ENCODE measurements at places on chromosomes 2 and 18.

GRCh38 chr2:177489719-177490301 is 97.2 kb downstream of the AGPS start:
- no peak for DNase-seq

GRCh38 chr2:121429119-121429903 is 101.4 kb upstream of the RNU4ATAC start:
- DNase-seq: no peak

DNA sequence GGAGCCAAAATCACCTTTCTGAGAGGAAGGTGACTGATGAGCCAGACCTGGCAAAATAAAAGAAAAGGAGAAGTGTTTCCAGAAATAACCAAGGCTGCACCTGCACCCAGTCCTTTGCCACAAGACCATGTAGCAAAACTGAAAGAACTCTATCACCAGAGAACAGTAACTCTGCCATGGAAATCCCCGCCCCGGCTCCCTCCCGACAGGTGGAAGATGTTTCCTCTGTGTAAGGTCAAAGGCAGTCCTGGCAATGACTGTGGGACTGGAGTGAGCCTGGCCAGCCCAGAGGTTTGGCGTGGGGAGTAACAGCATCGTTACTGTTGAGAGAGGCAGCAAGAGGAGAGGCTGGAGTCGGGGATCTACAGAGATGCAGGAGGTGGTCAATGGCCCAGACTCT is 42.3 kb downstream of the SPRED2 start:
- no peak for DNase-seq

- no peak for DNase-seq
Observed at GRCh38 chr2:179106342-179106675, 56.4 kb upstream of the CCDC141 start.

DNA sequence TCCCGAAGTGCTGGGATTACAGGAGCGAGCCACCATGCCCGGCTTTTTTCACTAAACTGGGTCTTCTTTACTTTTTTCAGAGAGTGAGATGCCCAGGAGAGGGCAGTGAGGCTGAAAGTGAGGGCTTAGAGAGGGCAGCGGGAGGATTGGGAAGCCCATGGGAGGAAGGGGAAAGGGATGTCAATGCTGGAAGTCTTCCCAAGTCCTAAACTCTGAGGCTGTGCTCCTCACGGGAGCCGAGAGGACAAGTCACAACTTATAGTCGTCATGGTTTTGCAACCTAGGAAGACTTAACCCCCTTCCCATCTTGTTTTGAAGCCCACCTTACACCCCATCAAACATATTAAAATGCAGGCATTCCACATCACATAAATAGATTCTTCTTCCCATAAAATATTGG is 15.1 kb upstream of the MEP1B start:
- DNase-seq: no peak

GRCh38 chr2:58860586-58860985 is 619.5 kb upstream of the FANCL start:
- DNase-seq: no peak

DNA sequence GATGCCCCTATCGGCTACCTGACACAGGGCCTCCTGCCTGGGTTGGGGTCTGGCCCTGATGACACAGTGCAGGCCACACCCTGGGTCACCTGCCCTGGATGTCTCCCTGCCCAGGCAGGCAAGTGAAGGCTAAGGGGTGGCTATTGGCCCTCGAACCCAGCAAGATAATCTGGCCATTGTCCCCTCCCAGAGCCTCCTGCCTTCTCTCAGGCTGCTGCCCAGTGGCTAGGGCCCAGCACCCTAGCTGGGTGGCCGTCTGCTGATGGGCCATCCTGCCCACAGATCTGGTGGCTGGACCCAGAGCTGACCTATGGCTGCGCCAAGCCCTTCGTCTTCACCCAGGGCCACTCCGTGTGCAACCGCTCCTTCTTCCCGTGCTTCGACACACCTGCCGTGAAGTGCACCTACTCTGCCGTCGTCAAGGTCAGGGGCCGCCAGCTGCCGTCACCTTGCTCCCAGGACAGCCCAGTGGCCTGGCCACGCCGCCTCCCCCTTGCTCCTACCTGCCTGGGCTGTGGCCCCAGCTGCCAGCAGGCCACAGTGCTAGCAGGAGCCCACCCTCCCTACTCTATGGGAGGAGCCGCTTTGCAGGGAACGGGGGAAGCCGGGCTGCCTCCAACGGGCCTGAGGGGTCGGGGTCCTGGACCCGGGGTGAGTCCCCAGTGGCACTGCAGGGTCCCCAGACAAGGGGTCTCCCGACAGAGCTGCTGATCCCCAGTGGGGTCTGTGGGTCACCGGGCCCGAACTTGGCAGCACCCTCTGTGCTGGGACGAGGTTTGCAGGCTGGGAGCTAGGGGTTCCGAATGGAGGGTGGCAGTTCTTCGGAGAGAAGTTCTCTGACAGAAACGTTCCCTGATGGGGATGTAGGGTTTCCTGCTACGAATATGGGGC is 4.1 kb downstream of the RNPEPL1 start:
- no peak for DNase-seq

GRCh38 chr2:237575869-237576862 is 9.8 kb downstream of the PRLH start:
- DNase-seq: no peak

DNA sequence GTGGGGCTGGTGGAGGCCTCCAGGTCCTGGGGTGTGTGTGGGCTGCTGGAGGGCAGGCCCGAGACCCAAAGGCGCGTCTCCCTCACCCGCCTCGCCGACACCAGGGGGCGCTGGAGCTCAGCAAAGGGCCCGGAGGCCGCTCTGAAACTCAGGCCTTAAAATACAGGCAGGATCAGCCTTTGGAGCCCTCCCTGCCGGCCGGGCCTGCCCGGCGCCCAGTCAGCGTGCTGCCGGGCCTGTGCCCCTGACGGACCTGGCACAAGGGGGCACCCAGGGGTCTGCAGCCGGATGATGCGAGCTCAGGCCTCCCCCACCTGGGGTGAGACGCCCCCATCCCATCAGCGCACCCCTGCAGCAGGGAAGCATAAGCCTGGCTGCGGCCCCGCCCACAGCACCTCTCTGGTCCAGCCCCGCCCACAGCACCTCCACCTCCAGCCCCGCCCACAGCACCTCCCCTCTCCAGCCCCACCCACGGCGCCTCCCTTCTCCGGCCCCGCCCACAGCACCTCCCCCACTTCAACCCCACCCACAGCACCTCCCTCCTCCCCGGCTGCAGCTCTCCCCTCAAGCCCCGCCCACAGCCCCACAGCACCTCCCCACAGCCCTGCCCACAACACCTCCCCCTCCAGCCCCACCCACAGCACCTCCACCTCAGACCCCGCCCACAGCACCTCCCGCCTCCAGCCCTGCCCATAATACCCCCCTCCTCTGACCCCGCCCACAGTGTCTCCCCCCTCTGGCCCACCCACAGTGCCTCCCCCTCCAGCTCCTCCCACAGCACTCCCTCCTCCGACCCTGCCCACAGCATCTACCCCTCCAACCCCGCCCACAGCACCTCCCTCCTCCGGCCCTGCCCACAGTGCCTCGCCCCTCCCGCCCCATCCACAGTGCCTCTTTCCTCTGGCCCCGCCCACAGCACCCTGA is 92.8 kb upstream of the OTOS start:
- peak; percentile 66 for DNase-seq

- DNase-seq: no peak
Observed at GRCh38 chr2:177275040-177275742, 10.7 kb upstream of the NFE2L2 start.

- DNase-seq: no peak
Observed at GRCh38 chr2:120740765-120741524, 5.3 kb downstream of the GLI2 start.

- DNase-seq: no peak
Observed at GRCh38 chr2:20185176-20186022, 39.5 kb downstream of the SDC1 start.

DNA sequence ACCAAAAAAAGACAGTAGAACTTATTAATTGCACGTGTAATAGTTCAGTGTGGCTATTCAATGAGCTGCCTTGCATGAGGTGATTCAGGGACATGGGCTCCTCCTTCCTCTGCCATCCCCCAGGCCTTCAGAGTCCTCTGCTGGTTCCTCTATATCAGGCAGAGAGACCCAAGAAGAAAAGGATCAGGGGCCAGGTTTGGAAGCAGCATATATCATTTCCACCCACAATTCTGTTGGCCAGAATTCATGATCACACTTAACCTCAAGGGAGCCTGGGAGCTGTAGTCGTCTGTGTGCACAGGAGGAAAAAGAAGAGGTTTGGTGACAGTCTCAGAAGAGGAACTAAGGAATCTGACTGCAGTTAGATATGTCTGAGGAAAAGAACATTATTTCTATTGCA is 114.0 kb upstream of the GLS start:
- no peak for DNase-seq

DNA sequence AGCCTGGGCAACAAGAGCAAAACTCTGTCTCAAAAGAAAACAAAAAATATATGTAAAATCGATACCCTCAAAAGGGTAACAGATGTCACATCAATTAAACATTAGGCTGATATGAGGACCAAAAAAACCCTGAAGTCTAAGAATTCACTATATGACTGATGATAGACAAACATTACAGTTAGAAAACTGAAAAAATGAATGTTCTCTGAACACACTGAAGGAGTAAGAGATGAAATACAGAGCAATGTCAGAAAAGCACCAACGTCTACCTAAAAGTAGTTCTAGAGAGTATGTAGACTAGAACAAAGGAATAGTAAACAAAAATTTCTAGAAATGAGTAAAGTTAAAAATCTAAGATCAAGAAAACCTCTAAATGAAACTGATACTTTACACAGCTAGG is 81.9 kb downstream of the SLC66A3 start:
- no peak for DNase-seq

DNA sequence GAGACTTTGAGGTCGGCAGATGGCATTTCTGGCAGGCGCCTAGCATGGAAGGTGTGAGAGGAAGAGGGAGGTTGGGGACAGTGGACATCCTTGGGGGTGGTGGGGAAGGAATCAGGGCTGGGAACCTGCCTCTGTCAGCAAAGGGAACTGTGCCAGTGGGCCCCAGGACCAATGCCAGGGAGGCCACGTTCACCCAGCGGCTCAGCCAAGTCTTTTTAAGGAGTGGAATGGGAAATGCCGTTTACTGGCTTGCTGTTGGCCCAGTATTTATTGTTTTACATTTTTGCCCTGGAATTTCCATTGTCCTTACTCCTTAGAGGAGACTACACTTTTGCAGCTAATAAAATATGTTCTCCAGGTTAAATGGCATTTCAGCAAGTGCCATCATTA is 135.2 kb downstream of the MCFD2 start:
- DNase-seq: no peak

- no peak for DNase-seq
Observed at GRCh38 chr18:55774505-55774904, 186.5 kb upstream of the TCF4 start.

- no peak for DNase-seq
Observed at GRCh38 chr2:15041429-15041837, 408.9 kb downstream of the LRATD1 start.

DNA sequence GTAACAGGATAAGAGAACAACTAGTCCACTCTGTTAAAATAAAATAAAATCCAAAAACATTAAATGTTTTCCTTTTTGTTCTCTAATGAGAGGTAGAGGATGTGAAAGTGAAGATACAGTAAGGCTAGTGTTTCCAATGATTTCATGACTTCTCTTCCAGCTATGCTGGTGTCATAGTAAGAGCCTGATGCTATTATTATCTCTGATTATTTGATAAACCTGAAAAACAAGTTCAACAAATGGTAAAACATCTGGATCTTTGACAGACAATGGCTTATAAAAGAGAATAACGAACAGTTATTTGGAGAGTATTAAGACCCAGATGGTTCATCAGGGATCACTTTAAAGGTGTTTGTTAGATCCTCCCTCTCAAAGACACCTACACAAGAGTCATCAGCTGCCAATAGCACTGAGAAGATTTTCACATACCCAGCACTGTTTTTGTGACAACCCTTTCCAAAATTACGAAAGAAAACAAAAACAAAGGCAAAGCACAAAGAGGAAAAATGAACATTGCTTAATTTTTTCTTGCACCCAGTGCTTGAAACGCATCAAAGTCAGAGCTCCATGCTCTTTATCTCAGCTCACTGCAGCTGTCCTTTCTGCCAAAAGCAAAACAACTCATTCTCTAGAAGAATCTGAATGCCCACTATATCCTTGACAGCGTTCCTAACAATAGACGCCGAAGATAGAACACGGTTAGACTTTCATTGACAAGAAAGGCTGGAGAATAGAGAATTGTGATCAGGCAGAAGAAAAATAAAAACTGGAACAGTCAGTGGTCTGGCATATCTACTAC is 168.6 kb downstream of the SLC8A1 start:
- DNase-seq: no peak

GRCh38 chr2:191105082-191105481 is 45.7 kb downstream of the STAT4 start:
- no peak for DNase-seq

DNA sequence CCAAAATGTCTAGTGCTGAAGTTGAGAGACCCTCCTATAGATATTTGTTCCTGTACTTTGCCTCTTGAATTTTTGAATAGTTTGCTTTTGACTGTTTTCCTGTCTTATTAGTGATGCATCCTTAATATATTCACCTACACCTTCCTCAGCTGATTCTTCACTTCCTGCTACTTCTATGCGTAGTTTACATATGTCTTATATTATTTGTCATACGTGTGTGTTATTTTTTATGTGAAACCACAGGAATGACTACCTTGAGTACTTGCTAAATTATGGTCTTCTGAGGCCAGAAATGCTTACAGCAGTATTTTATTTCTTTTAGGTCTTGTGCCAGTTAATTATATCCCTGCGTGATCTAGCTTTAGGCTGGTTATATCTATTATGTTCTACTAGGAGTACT is 9.9 kb downstream of the UBE2E3 start:
- no peak for DNase-seq

GRCh38 chr2:9343524-9343923 is 79.8 kb downstream of the ITGB1BP1 start:
- DNase-seq: no peak

DNA sequence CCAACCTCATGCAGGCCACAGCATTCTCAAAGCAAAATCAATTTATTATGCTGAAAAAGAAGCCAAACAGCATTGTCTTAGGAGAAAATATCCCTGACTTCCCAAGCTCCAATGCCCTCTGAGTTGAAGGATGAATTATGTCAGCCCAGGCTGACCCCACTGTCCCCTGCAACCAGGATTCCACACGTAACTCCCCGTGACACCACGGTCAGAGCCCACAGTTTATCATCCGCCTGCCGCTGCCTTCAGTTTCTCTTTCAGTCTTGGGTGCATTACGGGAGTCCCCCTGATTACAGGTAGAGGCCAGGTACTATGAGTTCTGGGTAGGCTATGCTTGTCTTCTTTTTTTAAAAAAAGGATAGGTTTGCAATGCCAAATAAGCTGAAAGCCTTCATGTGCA is 244.2 kb downstream of the MYT1L start:
- no peak for DNase-seq

GRCh38 chr2:234826681-234827080 is 125.1 kb upstream of the SH3BP4 start:
- no peak for DNase-seq

DNA sequence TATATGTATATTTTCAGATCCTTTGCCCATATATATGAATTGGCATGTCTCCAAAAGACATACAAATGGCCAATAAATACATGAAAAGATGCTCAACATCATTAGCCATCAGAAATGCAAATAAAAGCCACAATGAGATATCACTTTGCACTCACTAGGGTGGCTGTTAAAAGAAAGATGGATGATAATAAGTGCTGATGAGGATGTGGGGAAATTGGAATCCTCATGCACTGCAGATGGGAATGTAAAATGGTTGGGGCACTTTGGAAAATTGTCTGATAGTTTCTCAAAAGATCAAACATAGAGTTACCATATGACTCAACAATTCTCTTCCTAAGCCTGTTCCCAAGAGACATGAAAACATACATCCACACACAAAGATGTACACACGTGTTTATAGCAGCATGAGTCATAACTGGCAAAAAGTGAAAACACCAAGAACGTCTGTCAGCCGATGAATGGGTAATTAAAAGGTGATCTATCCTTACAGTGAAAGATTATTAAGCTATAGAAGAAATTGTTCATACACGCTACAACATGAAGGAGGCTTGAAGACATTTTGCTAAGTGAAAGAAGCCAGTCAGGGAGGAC is 19.7 kb downstream of the NGEF start:
- no peak for DNase-seq
